NCI-H1417 treated with DMSO at 0.1 percent for 48 hours (cell line): ENCODE measurements at places on chromosomes 1 and 21.

DNA sequence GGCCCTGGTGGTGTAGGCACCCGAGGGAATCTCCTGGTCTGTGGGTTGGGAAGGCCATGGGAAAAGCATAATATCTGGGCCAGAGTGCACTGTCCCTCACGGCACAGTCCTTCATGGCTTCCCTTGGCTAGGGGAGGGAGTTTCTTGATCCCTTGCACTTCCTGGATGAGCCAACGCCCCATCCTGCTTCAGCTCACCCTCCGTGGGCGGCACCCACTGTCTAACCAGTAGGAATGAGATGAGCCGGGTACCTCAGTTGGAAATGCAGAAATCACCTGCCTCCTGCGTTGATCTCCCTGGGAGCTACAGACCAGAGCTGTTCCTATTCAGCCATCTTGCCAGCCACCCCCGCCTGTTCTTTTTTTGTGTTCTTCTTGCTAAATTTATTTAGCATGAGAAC lies 134.4 kb downstream of the LEPR start:
- no peak for DNase-seq

DNA sequence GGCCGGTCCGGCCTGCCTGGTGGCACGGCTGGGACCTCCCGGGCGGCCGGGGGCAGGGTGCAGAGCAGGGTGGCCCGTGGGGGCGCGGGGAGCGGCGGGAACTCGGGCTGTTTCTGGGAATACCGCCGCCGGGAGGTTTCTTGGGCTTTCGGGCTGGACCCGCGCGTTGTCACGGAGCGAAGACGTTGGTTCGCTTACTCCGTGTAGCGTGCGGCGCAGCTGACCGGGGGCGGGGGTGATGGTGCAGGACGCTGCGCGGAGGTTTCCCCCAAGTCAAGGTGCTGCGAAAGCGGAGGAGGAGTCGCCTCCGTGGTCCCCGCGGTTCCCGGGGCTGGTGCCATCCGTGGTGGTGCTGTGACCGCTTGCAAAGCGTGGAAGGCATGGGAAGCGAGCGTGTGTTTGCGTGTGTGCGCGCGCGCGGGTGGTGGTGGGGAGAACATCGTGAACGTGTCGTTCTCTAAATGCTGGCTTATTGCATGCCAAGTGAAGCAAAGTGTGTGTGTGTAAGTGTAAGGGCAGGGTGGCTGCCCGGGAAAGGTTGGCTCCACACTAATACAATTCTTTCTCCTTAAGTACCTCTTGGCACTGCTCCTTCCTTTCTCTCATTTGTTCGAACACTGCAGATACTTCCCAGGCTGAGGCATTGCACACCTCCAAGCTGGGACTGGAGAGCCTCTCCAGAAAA lies 1.1 kb downstream of the RYR2 start:
- DNase-seq = no peak

GRCh38 chr1:165116732-165117131 lies 239.8 kb downstream of the LMX1A start:
- DNase-seq = no peak

GRCh38 chr1:225772323-225772768 lies 5.3 kb upstream of the SRP9 start:
- peak; percentile 41 for DNase-seq

DNA sequence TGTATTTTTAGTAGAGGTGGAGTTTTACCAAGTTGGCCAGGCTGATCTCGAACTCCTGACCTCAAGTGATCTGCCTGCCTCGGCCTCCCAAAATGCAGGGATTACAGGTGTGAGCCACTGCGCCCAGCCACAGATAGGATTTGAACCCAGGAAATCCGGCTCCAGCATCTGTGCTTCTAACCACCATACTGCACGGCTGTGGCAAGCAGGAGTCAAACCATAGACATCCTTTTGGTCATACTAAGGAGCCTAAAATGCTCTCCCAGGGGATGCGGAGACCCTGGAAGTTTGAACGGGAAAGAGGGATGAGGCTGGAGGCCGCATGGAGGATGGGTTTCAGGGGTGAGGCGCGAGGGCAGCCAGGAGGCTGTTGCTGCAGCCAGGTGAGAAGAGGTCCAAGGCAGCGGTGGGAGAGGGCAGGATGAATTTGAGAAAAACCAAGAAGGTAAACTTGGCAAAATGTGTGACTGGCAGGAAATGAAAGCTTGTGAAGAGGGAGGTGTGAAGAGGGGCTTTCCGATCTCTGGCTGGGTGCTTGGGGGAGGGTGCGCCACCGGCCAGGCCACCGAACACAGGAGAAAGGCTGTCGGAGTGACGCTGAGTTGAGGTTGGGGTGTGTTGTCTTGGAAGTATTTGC lies 24.0 kb upstream of the CDK18 start:
- no peak for DNase-seq

GRCh38 chr1:998745-998994 lies 1.2 kb downstream of the HES4 start:
- DNase-seq = no peak

GRCh38 chr1:94093996-94094395 lies 27.0 kb downstream of the ABCA4 start:
- DNase-seq = no peak
